Substantia nigra (tissue), 51 donors: ENCODE measurements at places on chromosomes 4 and X.

DNA sequence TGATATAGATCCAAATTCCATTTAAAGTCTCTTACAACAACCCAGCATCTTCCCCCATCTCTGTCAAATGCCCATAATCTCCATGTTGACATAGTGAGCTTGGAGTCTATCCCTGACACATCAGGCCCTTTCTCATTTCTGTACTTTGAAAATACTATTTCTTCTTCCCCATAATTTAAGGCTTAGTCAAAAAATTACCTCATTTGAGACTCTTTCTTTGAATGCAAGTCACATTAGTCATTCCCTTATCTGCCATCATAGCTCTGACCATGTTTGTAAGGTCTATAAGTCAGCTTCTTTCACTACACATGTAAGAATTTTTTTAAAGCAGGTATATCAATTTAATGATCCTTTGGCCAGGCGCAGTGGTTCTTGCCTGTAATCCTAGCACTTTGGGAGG, 99.9 kb downstream of the DDX60 start:
- DNase-seq: no peak

DNA sequence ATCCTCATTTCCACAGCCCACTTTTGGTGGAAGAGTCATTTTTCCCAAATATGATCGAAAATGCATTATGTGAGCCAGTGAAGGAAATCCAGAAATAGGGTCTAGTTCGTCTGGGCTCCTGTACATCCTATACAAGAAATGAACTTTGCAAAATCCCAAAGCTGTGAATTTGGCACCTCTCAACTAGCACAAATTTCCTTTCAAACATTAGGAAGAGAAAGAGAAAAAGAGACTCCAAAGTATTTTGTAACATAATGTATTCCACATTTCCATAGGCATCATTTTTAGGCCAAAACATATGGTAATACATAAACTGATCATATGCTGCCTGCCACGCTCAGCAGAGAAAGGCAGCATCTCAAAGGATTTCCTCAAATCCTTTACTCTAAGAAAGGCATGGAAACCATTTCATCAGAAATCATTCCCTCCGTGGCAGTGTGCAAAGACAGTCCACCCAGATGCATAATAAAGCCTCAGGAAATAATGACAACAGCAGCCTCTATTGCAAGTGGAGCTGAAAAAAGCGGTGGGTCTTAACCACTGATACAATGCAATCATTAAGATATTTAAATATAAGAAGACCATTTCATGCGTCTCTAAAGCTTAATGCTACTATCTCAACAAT, 56.8 kb downstream of the ANOS1 start:
- no peak for DNase-seq

DNA sequence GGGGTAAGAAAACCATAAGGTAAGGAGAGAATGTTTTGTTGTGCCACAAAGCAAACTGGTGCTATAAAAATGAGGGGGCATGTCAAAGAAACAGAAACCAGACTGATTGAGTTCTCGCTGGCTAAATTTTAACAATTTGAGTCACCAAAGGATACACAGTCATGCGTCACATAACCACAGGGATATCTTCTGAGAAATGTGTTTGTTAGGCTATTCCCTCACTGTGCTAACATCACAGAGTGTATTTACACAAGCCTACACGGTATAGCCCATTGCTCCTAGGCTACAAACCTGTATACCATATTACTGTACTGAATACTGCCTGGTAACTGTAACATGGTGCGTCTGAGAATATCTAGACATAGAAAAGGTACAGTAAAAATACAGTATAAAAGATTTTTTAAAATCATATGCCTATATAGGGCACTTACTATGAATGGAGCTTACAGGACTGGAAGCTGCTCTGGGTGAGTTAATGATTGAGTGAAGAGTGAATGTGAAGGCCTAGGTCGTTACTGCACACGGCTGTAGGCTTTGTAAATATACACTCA, 50.1 kb downstream of the FBXW7 start:
- no peak for DNase-seq

DNA sequence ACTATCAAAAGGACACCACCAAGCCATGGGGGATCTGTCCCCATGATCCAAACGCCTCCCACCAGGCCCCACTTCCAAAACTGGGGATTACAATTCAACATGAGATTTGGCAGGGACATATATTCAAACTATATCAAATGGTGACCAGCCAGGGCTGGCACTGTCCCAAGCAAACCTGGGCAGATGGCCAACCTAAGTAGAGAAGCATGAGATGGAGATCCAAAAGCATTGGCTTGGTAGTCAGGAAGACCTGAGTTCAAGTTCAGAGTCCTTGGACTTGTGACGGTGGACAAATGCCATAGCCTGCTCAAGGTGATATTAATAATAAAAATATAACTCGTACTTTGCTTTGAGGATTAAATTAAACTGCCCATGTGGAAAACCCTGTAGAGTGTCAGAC, 79.2 kb upstream of the HS3ST1 start:
- DNase-seq: no peak

DNA sequence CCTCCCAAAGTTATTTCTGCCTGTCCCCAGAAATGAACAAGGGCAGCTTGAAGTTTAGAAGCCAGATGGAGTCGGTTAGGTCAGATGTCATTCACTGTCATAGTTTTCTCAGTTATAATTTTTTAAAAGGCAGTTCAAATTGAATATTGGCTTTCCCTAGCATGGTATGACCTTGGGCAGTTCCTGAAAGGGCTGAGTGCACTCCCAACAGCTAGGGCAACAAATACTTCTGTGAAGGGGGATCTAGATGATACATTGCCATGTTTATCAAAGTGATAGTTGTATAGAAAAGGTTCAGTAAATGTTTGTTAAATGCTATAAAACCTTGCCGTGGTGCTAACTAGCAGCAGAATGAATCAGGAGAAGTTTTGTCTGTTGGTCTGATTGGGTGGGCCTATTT, 938.1 kb upstream of the GRIA3 start:
- DNase-seq: no peak

DNA sequence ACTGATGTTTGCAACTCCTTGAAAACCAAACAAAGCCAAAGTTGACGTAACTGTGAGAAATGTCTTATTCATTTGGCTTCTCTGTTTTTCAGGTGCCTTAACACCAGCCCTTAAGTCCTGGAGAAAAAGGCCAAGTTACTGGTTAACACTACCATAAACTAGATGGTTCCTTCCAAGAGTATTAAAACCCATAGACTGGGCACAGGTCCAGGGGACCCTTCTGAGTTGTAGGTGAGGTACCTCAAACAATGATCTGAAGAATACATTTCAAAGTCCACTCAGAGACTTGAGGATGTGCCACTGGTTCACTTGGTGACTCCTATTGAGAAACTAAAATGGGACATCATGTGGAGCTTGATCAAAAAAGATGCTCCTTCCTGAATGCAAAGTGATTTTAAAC, 87.0 kb downstream of the NKX6-1 start:
- DNase-seq: no peak

GRCh38 chr4:150136481-150136880, 58.2 kb downstream of the DCLK2 start:
- no peak for DNase-seq

GRCh38 chr4:6402566-6403399, 69.6 kb downstream of the PPP2R2C start:
- DNase-seq: no peak

- no peak for DNase-seq
These were observed 460.3 kb downstream of the MID1IP1 start for GRCh38 chrX:39261446-39262147.

GRCh38 chr4:169143335-169143734, 127.4 kb downstream of the SH3RF1 start:
- DNase-seq: no peak

GRCh38 chr4:173091362-173091761, 77.2 kb upstream of the GALNT7 start:
- no peak for DNase-seq

- no peak for DNase-seq
These were observed 69.8 kb downstream of the IGSF1 start for GRCh38 chrX:131219271-131219670.

GRCh38 chr4:52982255-52982945, 120.3 kb downstream of the RASL11B start:
- DNase-seq: no peak

DNA sequence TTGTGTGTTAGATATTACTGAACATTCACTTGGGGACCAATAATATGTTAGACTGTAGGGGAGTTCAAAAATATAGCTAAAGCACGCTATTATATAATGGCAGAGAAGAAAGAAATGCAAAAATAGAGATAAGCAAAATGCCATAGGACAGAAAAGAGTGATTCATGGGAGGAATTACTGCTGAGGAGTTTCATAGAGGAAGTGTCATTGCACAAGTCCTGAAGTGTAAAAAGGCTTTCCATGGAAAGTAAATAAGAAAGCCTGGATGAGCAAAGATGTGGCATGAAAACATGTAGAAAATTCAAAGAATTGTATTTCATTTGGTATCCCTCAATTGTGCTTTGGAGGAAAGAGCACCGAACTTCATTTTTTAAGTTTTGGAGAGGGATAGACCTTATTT, 14.5 kb downstream of the HMGB2 start:
- DNase-seq: no peak

DNA sequence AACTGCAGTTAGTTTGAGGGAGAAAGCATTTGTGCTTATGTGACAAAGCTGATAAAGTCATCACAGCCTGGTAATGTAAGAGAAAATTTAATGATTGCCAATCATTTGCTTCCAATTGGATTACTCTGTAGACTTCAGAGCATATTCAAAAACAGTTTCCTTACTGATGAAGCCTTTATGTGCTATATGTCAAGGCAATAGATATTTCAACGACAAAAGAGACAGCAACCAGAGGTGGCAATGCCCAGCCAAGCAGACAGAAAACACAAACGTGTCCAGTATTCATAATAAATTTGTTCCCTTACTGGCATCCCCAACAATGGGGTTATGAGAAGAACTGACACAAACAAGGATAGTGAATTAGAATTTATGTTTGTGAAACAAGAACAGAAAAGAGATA, 1840.3 kb upstream of the PCDH7 start:
- DNase-seq: no peak

DNA sequence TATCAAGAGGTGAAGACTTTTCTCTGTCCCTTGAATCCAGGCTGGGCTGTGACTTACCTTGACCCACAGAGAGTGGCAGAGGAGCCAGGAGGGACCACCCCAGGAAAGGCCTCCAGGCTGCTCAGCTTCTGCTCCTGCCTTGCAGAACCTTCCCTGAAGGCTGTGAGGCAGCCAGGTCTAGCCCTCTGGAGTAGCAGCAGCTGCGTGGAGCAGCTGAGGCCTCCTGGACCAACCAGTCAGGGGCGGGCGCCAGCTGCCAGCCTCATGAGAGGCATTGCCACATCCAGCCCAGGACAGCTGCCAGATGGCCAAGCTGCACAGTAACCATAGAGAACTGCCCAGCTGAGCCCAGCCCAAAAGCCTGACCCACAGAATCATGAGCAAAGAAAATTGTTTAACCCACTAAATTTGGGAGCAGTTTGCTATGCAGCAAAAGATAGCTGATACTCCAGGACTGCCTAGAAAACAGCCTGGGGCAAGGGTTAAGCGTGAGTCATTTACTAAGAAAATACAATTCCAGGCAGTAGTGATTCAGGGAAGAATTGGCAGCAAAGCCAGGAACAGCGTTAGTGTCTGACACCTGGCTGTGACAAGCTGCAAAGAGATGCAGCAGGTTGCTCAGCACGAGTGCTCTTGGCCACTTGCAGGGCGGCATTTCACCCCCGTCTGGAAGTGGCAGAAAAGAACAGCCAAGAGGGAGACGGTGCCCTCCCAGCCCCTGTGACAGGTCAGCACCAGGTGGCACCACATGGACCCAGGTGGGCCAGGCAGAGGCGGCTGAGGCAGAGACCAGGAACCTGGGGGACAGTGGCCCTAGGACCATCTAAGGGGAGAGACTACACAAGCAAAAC, 14.7 kb upstream of the PDE6B start:
- no peak for DNase-seq

- DNase-seq: no peak
These were observed at the start of gene FRAS1 for GRCh38 chr4:78057135-78057599. FRAS1 (plus strand) TSS chr4:78057323; CDS start chr4:78058010, 687 bp downstream.

DNA sequence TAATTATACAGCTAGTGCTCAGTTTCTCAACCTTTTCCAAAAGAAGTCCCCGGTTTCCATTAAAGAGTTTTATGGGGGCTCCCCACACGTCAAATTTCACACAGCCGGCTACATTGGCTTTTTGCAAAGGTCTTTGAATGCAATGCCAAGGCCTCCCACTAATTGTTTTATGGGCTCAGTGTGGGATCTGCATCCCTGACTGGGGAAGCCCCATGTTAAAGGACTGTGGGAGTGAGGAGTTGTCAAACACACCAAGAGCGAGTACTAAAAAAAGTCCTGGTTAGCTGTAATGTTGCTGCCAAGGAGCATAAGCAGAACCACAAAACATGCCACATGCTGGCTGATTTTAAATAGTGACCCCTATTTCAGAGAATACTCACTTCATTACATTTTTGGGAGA, 162.6 kb downstream of the BMPR1B start:
- DNase-seq: no peak

DNA sequence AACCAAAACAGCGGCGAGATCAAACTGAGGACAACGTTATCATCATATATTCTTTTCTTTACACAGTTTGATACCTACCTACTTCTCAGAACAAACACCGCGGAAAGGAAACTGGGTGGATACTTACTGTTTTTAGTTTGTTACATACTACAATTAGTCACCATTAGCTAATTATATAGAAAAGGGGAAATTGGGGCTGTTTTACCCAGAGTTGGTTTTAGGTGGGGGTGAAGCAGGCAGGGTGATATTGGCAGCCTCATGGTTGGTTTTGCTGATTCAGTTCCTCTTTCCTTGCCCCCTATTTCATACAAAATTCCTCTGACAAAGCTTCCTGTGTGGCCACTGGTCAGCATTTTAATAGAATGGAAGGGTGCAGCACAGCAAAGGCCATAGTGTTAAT, 77.8 kb downstream of the SORBS2 start:
- DNase-seq: no peak

GRCh38 chrX:24837966-24838365, 144.2 kb downstream of the POLA1 start:
- no peak for DNase-seq

DNA sequence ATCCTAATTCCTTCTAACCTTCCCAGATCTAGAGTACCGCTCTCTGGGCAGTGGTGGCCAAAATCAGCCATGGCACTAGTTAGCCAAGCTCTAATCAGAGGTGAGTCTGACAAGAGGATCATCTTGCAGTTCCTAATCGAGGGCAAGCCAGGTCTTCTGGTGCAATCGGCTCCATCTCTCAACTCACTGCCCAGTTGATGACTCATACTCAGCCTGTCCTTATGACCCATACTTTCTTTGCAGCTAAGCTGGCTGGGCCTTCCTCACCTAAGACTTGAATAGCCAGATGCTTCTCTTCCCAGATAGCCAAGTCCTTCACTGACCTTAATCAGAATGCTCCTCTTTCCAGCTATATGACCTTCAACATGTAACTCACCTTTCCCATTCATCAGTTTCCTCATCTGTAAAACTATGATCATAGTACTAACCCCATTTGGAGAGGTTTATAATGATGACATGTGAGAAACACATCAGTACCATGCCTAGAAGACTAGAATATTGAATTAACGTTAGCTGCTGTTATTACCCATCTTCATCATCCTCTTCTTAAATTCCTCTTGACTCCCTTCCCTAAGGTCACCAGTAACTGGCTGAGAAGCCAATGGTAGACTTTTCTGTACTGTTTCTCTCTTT, 57.1 kb downstream of the RELL1 start:
- DNase-seq: no peak
